ENCODE measurements at places on chromosomes 2 and 18. TPM values are rescaled to one million over a fixed set of nuclear protein-coding genes. Genes with fewer than 3 reads are reported as not detected.

Gene ANKRD29
- total RNA-seq: 5.6 TPM

Gene IL36G
- 0.32 TPM for total RNA-seq

Gene LYG2
- total RNA-seq: not detected

Gene CCDC74A
- total RNA-seq: 13.3 TPM

Gene PPP1R7
- total RNA-seq: 69.6 TPM

Gene ERICH2
- 2.5 TPM for total RNA-seq

Gene TMEM200C
- 0.14 TPM for total RNA-seq

GRCh38 chr2:229071292-229071976, 199.7 kb downstream of the PID1 start:
- no peak for DNase-seq

- DNase-seq: no peak
These were observed 277.4 kb downstream of the TDRD15 start for GRCh38 chr2:21401022-21401698.

DNA sequence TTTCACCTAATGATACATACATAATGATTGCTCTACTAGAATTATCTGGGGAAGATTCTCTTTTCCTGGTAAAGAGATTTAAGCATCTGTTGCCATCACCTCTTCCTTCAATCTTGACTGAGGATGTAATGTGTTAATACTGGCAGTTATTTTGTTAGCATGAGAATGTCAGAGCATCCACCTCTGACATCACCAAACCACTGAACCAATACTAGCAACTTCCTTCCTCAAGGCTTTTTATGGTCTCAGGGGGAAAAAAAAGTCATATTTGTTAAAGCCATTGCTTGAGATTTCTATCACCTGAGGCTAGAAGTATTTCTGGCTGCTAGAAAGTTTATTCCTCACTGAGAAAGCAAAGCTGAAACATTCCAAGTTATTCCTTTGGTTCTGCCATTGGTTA, 48.5 kb downstream of the DSEL start:
- no peak for DNase-seq

GRCh38 chr2:112938904-112939303, 27.9 kb downstream of the IL37 start:
- peak; percentile 53 for DNase-seq

DNA sequence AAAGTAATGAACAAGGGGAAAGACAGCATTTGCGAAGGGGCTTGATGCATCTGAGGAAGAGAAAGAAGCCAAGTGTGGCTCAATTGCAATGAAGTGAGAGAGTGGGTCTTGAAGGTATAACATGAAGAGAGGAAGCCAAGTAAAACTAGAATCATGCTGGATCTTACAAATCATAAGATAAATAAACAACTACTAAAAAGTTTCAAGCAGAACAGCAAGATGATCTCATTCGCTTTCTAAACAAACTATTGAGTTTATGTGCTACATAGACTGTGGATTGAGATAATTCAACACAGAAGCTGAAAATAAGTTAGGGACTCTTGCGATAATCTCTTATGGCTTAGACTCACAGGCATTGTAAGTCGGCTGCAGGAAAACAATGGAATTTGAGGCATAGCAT, 1310.5 kb upstream of the NRXN1 start:
- no peak for DNase-seq

DNA sequence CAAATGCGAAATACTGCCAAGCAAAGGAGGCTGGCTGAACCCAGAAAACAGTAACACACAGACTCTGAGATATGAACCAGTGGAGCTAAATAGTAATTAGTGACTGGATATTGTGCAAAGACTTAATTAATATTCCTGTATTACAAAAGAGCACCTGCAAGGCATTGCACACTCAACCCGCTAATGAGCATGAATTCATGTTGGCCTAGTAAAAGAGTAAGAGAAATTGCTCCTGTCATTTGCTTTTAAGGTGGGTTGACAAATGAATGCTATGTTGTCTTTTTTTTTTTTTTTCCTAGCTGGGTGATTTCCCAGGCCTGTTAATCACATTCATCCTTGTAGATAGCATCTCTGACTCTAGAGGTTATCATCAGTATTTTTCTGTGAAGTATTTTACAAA, 87.0 kb upstream of the CERS6 start:
- DNase-seq: no peak

DNA sequence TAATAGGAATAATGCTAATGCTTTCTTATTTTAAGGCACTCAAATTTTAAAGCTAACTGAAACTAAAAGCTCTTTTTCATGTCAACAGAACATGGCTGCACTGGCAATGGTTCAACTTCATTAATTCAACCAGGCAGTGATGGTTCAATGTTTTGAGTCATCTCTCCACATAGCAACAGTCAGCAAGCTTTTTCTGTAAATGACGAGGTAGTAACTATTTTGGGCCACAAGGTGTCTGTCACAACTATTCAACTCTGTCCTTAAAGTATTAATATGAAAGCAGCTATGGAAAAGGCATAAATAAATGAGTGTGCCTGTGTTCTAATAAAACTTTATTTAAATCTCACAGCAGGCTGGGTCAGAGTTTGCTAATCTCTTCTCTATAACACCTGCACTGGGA, 1425.6 kb upstream of the PIK3C3 start:
- peak; percentile 56 for DNase-seq

- no peak for DNase-seq
These were observed 444.3 kb downstream of the RND3 start for GRCh38 chr2:150043172-150043500.

DNA sequence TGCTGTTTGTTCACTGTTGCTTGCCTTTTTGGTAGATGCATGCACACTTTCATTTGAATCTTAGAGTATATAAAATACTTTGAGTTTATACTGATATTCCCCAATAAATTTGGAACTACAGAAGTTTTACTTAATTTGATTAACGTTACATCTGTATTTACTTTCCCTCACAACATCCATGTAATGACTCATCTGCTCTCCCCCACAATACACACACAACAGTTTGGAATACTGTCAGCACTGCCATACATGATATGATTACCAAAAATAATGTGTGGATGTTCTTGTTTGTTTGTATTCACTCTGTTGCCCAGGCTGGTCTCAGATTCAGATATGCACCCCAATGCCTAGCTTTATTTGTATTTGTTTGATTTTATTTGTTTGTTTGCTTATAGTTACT, 144.2 kb downstream of the WDR7 start:
- no peak for DNase-seq

DNA sequence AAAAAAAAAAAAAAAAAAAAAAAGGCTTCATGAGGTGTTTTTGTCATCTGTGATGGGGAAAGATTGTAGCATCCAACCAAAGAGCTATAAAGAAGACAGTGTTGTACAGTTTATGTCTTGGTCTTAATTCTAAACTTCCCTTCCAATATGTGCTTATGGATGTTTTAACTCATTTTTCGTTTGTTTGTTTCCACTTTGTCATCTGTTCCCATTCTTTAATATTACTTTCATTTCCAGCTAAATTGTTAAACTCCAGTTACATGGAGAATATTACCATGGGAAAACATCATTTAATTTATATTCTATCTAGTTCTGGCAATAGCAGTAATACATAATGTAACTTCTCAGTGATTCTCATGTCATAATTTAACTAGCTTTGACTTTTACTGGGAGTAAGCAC, 344.1 kb upstream of the NRP2 start:
- DNase-seq: no peak

DNA sequence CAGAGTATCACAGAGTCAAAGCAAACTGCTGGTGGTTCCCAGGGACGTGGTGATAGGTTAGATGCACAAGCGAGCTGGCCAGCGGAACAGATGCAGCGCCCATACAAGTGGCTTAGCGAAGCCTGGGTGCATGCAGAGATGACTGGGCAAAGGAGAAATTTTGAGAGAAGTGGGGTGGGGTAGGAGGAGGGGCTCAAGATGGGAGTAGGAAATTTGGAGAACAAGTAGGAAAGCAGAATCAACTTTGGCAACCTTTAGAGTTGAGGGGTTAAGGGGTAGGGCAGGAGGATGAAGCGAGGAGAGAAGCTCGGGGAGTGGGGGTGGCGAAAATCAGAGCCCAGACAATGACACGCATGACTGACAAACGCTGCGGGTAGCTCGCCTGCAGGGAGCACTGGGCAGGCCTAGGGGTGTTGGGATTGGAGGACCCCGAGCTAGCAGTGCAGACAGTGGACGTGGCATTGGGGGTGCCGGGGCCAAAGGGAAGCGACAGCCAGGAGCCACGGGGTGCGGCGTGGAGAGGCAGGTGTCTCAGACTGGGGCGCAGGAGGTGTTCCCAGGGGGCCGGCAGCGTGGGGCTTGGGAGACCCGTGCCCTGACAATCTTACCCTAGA, 431 bp downstream of the FAM98A start:
- peak; percentile 33 for DNase-seq

DNA sequence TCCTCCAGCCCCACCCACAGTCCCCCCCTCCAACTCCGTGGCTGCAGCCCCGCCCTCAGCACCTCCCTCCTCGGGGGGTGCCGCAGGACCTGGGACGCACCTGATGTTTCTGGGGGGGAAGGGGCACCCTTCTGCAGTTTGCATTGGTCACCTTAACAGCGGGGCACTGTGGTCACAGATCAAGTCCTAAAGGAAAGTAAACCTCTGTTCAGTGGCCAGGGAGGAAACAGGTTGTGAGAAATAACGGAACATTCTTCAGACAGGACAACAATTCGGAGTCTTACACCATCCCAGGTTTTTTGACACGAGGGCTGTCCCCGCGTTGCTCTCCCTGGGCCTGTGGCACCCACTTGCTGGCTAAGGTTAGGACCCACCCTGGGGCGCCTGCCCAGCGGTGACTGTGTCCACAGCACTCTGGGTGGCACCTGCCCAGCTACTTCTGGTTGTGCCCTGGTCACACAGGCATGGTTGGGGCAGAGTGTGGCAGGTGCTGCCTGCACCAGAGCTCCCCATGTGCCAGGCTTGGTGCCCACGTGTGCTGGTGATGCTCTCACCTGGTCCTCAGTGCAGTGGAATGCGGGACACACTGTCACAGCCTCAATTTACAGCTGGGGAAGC, 93.5 kb upstream of the OTOS start:
- DNase-seq: no peak

GRCh38 chr2:171522052-171522787, at the start of gene CYBRD1:
Gene CYBRD1 (plus strand): TSS chr2:171522474. CDS start chr2:171522546, 72 bp downstream.
- DNase-seq: peak; percentile 14

GRCh38 chr18:6939972-6940371, 177.6 kb downstream of the LAMA1 start:
- no peak for DNase-seq

DNA sequence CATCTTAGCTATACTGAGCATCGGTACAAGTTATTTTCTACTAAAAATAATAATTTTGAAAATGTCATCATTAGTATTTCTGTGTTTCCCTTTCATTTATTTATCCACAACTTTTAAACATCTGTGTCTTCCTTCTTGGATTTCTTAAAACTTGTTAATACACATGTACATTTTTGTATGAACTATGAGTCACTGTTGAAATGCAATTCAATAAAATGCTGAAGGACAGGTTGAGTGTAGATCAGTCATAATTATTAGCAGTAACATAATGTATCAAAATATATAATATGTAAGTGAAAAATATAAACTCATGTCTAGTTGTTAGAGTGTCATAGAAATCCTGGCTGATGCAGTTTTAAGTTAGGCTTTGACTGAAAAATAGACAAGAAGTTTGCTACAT, 115.9 kb downstream of the MEIS1 start:
- peak; percentile 69 for DNase-seq

GRCh38 chr2:233438573-233439147, 84.4 kb downstream of the DGKD start:
- DNase-seq: no peak

DNA sequence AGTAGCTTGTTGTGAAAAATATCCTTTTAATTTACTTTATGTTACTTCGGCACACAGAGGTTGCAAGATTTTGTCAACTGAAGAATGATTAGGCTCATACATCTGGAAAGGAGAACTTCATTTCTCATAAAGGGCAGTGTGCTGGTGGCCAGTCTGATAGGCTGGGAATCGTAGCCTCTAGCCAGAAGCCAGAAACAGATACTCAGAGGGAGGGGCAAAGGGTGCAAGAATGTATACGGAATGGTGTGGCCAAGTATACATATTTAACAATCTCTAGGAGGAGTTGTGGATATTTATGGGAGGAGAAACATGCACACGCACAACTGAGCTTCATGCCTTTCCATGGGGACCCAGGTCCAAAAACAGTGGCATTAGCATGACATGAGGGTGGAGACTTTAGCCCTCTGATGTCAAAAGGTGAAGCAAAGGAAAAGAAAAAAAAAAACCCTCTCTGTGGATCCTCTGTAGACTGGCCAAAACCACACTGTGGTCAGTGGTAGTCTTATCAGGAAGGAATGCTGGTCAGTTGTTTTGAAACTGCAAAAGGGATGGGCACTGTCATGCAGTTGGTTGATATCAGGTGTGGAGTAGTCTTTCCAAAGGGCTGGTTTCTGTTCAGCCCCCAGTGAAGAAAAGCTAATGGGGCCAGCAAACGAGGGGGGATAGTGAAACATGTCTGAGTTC, 34.9 kb upstream of the APCDD1 start:
- no peak for DNase-seq

DNA sequence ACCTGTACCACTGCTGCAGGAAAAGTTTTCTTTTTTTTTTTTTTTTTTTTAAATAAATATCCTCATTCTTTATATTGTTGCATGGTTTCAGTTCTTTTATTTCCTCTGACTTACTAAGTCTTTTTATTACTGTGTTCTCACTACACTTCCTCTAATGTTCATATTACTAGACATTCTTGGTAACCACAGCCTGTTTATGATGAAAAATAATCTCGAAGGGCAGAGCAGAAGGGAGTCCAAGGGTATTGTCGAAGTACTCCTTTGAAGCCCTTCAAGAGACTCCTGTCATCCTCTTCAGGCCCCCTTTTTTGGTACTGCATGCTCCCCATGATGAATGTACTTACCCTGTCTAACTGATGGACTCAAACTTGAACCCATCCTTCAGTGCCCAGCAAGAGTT, 61.2 kb downstream of the RND3 start:
- DNase-seq: no peak

DNA sequence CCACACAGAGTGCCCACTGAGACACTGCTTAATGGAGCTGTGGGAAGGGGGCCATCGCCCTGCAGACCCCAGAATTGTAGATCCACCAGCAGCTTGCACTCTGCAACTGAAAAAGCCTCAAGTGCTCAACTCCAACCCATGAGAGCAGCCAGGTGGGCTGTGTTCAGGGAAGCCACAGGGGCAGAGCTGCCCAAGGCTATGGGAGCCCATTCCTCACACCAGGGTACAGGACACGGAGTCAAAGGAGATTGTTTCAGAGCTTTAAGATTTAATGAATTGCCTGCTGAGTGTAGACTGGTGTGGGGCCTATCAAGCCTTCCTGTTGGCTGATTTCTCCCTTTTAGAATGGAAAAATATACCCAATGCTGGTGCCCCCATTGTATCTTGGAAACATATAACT, 17.2 kb downstream of the TPO start:
- no peak for DNase-seq

DNA sequence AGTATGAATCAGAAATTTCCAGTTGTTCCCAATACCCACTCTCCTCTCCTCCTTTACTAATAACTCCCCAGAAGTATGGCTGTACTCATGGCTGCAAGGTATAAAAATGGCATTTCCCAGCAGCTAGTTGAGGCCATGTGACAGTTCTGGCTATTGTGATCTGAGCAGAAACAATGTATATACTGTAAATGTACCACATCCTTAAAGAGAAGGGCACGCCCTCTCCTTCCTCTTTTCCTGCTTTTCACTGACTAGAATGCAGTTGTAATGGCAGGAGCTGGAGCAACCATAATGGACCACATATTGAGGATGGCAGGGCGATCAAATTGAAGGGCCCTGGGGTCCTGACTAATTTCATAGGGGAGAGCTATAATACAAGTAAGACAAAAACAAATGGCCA, 211.2 kb downstream of the TNS1 start:
- no peak for DNase-seq

Measured in foreskin keratinocyte (primary cell).